Forelimb muscle (tissue), 1 donor: ENCODE measurements at places on chromosomes 4 and X.
A peak's percentile ranks its signal among the peaks of the same experiment; 100 is the strongest.

DNA sequence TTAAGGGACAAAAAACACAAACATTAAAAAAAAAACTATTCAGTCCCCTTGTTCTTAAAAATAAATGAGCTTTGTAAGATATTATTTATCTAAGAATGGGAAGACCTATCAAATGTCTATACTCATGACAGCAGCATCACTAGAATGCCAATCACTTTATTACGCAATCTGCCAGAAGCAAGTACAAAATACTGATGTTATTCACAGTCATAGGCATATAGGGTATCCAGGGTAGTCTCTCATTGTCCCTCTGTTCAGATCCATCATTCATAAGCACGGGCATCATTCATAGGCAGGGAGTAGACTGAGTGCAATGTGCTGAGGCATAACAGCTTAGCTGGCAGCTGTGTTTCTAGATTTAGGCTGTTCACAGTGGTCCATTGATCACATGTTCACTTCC lies 109.1 kb downstream of the EPHA5 start:
- DNase-seq, result no peak

- DNase-seq, result no peak
Observed at GRCh38 chr4:95672811-95673210, 124.0 kb upstream of the UNC5C start.

DNA sequence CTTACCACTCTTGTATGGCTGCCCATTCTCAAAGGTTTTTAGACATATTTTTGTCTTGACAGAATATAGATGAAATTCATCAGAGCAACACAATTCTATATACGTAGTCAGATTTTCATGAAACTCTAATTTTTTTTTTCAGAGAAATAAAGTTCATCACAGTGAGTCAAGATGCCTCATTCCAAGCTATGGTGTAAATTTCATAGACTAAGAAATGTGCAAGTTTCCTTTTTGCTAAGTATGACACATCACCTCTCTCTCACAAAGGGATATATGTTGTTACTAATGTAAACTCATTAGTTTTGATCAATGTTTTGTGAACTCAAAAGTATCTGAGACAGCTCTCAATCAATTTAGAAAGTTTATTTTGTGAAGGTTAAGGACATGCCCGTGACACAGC lies 60.4 kb upstream of the ATXN3L start:
- DNase-seq, result no peak

GRCh38 chrX:17590892-17591740 lies 146.2 kb upstream of the SCML1 start:
- DNase-seq, result no peak

- no peak for DNase-seq
Observed at GRCh38 chrX:42628471-42628870, 149.5 kb downstream of the PPP1R2C start.

- no peak for DNase-seq
Observed at GRCh38 chr4:108399610-108400265, 220.6 kb upstream of the RPL34 start.

GRCh38 chr4:168790898-168791297 lies 219.2 kb downstream of the CBR4 start:
- no peak for DNase-seq

DNA sequence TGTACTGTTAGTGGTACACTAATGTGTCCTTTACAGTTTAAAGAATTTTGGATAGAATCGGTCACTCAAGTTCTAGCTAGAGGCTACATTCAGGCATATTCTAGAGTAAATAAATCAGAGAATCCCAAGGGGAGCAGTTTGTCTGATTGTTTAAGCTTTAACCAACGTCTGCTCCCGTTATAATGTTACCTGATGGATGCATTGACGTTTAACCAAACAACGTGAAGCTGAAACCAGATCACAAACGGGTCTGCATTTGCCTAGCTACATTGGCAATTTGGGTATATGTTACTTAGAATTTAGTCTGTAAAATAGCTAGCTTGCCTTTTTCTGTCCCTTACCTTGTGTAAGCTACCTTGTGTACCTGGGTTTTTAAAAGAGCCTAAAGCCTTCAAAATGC lies 1.6 kb downstream of the PI4K2B start:
- DNase-seq, result no peak

DNA sequence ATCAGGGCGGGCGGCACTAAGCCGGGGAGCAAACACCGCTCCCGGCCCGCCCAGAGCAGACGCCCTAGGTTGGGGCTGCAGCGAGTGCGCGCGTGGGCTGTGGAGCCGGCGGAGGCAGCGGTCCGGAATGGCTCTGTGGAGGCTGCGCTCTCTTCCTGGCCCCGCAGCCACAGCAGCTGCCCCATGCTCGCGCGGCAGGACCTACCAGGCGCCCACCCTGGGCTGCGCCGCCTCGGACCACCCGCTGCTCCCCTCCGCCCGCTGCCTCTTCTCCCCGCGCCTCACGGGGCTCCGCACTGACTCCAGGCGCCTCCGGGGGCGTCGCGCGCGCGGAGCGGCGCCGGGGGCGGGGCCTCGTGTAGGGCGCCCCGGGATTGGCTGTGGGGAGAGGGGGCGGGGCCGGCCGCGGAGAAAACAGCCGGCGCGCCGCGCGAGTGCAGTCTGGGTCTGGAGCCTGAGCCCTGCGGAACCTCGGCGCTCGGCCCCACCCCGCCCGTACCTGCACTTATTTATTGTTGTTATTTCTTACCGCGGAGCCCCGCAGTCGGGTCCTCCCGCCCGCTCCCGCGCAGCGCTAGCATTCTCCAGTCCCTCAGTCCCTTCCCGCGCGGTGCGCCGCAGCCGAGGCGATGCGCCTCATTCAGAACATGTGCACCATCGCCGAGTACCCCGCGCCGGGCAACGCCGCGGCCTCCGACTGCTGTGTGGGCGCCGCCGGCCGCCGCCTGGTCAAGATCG lies at the start of gene RASL11B:
Gene RASL11B (plus strand): TSS at position 439 of the 738 bp plus-strand sequence. CDS start 191 bp downstream, at position 630.
- DNase-seq, result no peak

- DNase-seq, result no peak
Observed at GRCh38 chr4:148077581-148077980, 345.7 kb downstream of the ARHGAP10 start.

DNA sequence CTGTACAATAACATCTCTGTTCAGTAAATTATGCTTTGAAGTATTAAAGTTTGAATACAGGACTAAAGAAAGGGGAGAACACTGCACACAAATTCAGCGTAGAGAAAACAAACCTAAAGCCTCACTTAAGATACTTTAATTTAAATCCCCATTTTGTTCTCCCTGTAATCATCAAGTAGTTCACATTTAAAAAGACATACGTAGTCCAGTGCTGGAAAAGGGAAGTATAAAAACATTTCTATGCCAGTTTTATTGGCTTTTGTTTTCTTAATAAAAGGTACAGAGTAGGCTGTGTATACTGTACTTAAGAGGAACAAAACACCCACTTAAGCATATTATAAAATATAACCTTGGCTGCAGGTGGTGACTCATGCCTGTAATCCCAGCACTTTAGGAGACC lies 101.6 kb downstream of the FGF16 start:
- no peak for DNase-seq

DNA sequence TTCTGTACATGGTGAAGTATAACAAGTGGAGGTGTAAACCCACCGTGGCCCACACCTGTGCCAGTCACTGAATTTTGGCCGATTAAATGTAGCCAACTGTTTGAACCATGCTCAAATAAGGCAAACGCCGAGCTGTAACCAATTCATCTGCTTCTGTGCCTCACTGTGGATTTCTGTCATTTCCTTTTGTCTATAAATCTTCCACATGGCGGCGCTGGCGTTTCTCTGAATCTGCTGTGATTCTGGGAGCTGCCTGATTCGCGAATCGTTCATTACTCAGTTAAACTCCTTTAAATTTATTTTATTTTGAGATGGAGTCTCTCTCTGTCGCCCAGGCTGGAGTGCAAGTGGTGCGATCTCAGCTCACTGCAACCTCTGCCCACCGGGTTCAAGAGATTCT lies 19.2 kb downstream of the SUPT20HL2 start:
- DNase-seq, result no peak

DNA sequence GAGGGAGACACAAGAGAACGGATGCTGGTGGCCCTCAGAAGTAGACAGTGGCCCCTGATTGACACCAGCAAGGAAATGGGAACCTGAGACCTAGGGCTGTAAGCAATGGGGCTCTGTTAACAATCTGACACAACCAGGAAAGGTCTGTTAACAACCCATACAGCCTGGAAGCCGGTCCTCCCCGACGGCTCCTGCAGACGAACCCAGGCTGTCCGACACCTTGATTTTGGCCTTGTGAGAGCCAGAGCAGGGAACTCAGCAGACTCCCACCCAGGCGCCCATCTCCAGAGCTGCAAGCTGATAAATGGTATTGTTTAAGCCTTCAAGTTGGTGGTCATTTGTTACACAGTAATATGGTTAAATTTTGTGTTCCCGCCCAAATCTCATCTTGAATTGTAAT lies 10.2 kb upstream of the CYTL1 start:
- DNase-seq, result no peak

- no peak for DNase-seq
Observed at GRCh38 chr4:182063651-182064050, 179.6 kb upstream of the TENM3 start.

DNA sequence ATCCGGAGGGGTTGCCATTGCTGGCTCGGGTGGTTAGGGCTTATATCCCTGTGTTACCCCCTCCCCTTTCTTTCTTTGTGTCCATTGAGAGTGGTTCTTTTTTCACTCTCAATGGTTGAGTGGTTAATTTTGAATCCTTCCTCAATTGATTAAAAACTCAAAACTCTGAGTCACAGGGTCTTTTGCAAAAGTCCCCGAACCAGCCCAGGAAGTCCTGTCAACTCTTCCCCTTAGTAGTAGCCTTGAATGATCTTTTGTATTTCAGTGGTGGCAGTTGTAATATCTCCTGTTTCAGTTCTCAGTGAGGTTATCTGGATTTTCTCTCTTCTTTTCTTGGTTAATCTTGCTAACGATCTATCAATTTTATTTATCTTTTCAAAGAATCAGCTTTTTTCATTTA lies 170.0 kb upstream of the GYPA start:
- DNase-seq, result no peak

GRCh38 chr4:139972305-139972704 lies 181.7 kb downstream of the MAML3 start:
- no peak for DNase-seq

DNA sequence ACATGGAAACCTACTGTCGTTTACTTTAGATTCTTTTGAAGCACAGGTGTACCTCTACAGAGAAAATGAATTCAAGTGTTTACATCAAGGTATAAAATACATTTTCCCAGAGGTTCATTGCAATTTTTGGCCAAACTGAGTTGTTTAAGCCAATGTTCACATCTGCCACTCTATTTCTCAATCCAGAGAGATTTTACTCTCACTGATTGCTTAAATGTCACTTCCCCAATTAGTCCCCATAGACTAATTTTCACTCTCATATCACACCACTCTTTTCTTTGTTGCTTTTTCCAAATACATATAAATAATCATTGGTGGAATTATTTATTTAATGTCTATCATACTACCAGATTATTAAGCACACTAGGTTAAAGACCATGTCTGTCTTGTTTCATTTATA lies 271.8 kb downstream of the PPP3CA start:
- no peak for DNase-seq

DNA sequence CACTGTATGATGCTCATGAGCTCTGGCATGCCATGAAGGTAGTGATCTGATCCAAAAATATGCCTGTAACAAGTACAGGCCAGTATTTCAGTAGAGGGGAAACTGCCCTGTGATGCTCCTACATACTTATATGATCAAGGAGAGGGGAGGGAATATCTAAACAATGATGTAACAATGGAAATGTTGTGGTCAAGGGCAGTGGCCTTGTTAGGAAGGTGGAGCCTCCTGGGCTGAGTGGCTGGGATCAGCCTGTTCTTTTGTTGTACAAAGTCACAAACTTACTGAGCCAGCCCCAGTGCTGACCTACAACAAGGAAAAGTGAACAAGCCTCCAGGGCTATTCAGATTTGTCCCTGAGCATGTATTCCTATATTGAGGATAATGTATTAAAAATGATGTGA lies 70.3 kb downstream of the ANXA10 start:
- DNase-seq, result no peak

- DNase-seq, result no peak
Observed at GRCh38 chrX:147351644-147352043, 537.1 kb upstream of the CXorf51A start.

GRCh38 chrX:50871922-50872453 lies 38.5 kb upstream of the BMP15 start:
- no peak for DNase-seq

DNA sequence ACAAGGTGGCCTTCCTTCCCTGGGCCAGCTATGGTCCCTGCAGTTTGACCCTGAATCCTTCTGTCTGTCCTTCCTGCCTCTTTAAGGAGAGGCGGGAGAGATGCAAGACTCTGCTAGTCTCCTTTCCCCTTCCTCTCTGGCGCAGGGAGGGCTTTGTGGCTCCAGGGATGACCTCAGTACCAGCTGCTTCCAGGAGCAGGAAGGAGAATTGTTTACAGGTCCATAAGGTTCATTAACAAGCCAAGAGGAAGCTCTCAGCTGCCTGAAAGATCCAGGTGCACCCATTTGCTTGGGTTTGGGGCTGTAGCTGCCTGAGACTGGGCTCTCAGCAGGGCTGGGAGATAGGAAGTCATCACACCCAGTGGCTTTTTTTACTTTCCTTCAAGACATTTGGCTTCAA lies 4.0 kb upstream of the FATE1 start:
- DNase-seq, result peak; percentile 56

- DNase-seq, result no peak
Observed at GRCh38 chr4:1166509-1167243, 5.7 kb downstream of the SPON2 start.
